ENCODE measurements at places on chromosomes 5 and 9.

DNA sequence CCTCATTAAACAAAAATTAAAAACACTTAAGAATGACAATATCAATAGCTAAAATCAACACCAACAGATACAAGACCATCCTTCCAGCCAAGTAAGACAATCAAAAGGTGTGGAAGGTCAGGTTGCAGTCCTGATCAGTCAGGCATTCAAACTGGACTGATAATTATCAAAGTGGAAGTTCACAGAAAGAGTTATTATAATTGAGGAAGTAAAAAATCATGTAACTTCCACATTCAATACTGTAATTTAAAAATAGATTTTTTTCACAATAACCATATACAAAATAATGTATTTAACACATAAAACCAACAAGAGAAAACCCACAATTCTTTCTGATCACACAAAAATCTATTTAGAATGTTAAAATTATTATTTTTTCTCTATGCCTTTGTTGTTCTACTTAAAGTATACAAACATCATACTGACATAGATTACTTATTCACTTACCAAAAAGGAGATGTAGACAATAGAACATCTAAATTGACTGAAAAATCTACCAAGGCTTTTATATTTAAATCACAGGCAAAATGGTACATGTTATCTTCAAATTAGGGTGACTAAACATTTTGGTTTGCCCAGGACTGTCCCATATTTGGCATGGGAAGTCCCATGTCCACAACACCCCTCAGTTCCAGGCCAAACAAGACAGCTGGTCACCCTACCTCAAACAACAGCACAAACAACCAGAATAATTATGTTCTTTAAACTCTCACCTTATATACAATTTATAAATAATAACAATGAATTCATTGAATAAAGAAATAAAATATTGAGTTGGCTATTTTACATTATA, 142.5 kb upstream of the SLC24A2 start:
- DNase-seq: no peak

DNA sequence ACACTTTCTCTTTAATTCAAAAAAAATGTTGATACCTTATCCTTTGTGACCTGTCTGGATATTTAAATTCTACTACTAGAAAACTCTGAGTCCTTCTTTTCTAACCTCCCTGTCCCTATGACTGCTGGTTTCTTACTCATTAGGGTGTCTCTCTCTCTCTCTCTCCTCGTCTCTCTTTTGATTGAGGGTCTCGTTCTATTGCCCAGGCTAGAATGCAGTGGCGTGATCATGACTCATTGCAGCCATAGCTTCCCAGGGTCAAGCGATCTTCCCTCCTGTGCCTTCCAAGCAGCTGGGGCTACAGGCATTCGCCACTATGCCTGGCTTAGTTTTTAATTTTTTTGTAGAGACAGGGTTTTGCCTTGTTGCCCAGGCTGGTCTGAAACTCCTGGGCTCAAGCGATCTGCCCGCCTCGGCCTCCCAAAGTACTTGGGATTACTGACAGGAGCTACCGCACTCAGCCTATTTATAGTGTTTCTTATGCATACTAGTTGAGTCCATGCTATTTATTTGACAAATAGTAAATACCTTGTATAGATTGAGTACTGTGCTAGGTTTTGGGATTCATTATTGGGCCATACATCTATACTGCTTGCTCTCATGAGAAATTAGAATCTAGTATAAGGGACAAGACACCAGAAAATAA, 61.9 kb downstream of the NSD1 start:
- no peak for DNase-seq

GRCh38 chr9:35366627-35367026, 123.3 kb upstream of the RUSC2 start:
- DNase-seq: no peak

GRCh38 chr5:5752844-5753243, 330.4 kb downstream of the ICE1 start:
- no peak for DNase-seq

DNA sequence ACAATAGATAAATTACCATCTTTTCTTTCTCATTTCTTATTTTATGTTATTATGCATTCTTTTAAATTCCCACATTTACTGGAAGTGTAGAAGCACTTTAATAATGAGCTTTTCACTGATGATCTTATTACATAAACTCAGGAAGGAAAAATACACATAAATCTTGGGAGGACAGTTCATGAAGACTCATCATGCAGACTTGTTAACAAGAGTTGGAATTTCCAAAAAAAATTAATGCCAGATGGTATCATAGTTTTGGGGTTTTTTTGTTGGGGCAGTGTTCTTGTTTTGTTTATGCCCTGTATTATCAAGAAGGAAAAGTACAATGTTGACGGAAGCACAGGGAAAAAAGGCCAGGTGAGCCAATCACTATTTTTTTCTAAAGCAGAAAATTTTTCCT, 35.1 kb downstream of the CEMIP2 start:
- no peak for DNase-seq

DNA sequence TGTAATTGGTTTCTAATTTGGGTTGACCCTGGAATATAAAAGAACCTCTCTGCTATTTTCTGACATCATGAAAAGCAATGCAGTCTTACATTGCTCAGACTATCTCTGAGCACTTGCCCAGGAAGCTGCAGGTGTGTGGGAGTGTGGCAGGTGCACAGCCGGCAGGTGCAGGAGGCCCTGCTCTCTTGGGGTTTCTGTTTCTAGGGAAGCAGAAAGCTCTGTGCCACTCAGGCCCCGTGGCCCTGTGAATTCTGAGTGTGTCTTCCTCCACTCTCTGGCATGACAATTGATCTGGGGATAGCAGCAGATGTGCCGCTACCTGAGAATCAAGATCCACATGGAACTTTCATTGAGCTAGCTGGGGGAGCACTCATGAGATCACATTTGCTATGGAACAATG, 45.7 kb upstream of the IRX2 start:
- no peak for DNase-seq
